ENCODE measurements at places on chromosomes 6 and 20.

DNA sequence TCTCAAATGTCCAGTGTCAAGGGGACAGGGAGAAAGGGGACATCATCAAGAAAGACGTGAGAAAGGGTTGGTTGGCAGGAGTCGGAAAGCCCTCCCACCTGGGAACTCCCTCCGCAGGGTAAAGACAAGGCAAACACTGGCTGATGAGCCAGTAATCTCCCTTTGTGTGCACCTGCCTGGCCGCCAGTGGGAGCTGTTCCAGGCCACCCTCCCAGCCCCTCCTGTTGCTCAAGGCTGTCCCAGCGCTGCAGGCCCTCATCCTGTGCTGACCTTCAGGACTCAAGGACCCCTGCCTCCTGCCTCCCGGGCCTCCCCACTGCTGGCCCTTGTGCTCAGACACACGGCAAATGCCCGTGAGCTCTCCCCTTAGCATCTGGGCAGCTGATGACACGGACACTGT, 7.4 kb downstream of the FRMD1 start:
- no peak for DNase-seq
- H3K4me1 ChIP-seq, result no peaks in the 10 kb centered on the region
- H3K36me3 ChIP-seq, result no peaks in the 10 kb centered on the region
- H3K27me3 ChIP-seq, result no peaks in the 10 kb centered on the region
- H3K27ac ChIP-seq, result no peak overlapping the region

DNA sequence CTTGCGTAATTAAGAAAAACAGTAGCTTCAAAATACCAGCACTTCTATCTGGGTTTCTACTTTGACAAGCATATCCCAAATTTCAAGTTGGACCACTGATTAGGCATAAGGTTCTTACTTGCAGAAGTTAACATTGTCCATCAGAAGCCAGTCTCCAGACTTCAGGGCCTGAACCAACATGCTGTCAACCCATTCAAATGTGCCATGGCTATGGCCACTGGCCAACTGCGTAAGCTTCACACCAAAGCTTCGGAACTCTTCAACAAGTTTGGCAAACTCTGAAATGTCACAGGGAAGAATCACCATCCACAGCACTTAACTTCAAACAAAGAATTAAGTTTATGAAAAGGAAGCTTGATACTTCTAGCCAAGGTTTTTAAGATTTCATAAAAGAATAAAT, 78.0 kb upstream of the LYRM2 start:
- H3K4me1 ChIP-seq, result no peaks in the 10 kb centered on the region
- no peaks in the 10 kb centered on the region for H3K27me3 ChIP-seq
- no peak overlapping the region for H3K27ac ChIP-seq

DNA sequence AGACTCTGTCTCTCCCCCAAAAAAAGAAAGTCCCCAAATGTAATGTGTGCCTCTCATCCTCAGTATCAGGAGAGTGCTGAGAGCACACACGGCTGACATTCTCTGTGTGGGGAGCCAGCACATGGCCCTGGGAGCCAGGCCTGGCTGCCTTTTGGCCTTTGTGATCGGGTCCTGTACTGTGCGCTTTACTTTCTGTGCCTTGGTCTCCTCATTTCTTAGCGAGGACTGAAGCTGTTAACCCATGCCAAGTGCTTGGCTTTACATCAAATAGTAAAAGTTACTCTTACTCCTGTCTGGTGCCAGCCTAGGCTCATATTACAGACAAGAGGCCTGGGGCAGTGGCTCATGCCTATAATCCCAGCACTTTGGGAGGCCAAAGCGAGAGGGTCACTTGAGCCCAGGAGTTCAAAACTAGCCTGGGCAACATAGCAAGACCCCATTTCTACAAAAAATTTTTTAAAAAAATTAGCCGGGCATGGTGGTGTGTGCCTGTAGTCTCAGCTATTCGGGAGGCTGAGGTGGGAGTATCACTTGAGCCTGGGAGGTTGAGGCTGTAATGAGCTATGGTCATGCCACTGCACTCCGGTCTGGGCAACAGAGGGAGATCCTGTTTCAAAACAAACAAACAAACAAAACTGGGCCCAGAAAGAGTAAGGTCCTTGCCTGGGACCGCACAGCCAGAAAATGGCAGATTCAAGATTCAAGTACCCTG, 50.3 kb downstream of the SNAI1 start:
- peaks cover 2% of the 10 kb centered on the region for H3K4me1 ChIP-seq
- no peak for DNase-seq
- H3K27ac ChIP-seq, result no peak overlapping the region
- no peaks in the 10 kb centered on the region for H3K27me3 ChIP-seq
- no peaks in the 10 kb centered on the region for H3K36me3 ChIP-seq

DNA sequence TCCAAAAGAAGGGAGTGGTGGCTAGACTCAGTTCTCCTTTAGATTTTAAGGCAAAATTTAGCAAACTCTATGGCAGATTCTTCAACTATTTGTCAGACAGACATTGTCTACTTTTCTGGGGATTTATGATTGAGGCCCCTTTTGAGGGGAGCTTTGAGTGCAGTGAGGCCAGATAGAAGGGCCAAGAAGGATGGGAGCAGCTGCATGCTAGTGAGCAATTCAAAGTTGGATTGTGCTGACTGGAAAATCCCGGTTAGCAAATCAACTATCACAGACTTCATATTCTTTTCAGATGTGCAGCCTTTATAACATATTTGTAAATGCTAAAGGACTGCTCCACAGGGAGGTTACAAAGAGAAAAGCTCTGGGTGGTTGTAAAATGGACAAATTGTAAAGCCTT, 35.0 kb upstream of the ESR1 start:
- H3K27me3 ChIP-seq, result no peaks in the 10 kb centered on the region
- DNase-seq, result no peak
- H3K4me1 ChIP-seq, result no peaks in the 10 kb centered on the region
- no peaks in the 10 kb centered on the region for H3K36me3 ChIP-seq
- H3K4me3 ChIP-seq, result no peak overlapping the region

- no peaks in the 10 kb centered on the region for H3K36me3 ChIP-seq
- H3K27me3 ChIP-seq, result no peaks in the 10 kb centered on the region
- H3K27ac ChIP-seq, result no peak overlapping the region
- no peak for DNase-seq
- H3K4me3 ChIP-seq, result no peak overlapping the region
These were observed 17.0 kb downstream of the KIF25 start for GRCh38 chr6:168014428-168014827.

- H3K27me3 ChIP-seq, result no peaks in the 10 kb centered on the region
- H3K4me3 ChIP-seq, result no peak overlapping the region
- H3K36me3 ChIP-seq, result no peaks in the 10 kb centered on the region
- H3K4me1 ChIP-seq, result no peaks in the 10 kb centered on the region
- DNase-seq, result no peak
- no peak overlapping the region for H3K27ac ChIP-seq
These were observed 19.4 kb downstream of the MAP3K5 start for GRCh38 chr6:136772685-136773472.

Data from neuronal stem cell (in vitro differentiated cells).